ENCODE measurements at places on chromosomes 13 and 19.

DNA sequence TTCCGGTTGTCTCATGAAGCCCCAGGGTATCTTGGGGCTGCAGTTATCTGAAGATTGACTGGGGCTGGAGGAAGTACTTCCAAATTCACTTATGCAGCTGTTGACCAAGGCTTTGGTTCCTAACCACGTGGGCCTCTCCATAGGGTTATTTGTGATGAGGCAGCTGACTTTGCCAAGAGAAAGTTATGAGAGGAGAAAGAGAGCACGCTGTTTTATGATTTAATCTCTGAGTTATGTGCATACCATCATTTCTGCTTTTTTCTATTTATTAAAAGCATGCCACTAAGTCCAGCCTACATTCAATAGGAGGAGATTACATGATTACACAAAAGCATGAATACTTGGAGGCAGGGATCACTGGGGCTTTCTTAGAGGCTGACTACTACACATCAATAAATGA is 215.5 kb downstream of the NHLRC3 start:
- H3K27ac ChIP-seq = no peak overlapping the region
- H3K36me3 ChIP-seq = no peaks in the 10 kb centered on the region
- DNase-seq = no peak
- no peaks in the 10 kb centered on the region for H3K27me3 ChIP-seq

DNA sequence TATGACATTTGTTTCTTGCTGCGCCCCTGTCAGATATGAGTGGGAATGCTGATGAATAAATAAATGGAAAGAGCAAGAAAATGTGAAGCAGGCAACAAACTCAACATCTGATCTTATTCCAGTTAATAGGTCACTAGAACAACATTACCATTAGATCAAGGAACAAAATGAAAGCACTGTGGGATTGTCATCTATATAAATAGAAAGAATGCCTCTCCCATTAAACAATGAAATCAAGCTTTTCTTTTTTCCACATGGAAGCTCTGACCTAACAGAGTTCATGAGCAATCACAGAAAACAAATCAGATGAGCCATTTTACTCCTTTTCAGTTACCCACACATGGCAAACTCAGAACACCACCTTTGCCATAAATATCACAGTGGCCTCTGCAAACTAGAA is 354.8 kb downstream of the SUCLA2 start:
- DNase-seq = no peak
- H3K36me3 ChIP-seq = no peaks in the 10 kb centered on the region
- no peak overlapping the region for H3K27ac ChIP-seq
- H3K4me3 ChIP-seq = no peak overlapping the region
- H3K27me3 ChIP-seq = peaks cover 3% of the 10 kb centered on the region

DNA sequence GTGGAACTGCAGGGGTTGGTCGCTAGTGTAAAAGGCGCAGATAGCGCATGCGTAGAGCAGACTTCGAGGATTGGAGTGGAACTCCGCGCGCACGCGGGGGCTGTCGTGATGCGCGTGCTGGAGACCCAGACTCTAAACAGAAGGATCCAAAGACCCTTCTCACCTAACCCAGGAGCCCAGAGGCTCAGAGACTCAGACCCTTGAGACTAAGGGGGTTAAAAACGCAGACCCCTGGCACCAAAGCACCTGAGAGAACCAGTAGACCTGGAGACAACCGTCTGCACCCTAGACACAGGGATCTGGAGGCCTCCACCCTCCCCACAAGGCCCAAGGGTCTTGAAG is 567 bp upstream of the CTU1 start:
- DNase-seq = no peak
- H3K27ac ChIP-seq = peak overlapping the region; percentile 98
- peaks cover 7% of the 10 kb centered on the region for H3K27me3 ChIP-seq

DNA sequence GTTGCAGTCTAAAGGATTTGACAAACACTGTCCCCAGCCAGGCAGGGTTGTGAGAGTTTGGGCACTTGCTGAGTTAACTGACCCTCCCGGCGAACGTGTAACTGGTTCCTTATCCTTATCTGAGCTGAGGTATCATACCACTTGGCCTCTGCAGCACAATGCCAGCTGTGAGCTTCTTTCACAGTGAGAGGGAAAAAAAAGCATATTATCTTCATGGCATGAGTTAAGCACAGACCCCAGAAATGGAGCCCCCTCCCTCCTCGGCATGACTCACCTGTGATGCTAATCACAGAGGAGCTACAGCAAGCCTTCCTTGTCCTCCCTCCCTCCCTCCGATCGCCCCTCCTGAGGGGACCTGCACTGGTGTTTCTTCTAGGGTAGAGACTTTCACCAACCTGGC is 60.5 kb downstream of the EFNB2 start:
- peaks cover 6% of the 10 kb centered on the region for H3K27me3 ChIP-seq
- no peak overlapping the region for H3K27ac ChIP-seq
- H3K4me1 ChIP-seq = no peaks in the 10 kb centered on the region
- no peak overlapping the region for H3K4me3 ChIP-seq
- no peak for DNase-seq
- no peaks in the 10 kb centered on the region for H3K36me3 ChIP-seq

DNA sequence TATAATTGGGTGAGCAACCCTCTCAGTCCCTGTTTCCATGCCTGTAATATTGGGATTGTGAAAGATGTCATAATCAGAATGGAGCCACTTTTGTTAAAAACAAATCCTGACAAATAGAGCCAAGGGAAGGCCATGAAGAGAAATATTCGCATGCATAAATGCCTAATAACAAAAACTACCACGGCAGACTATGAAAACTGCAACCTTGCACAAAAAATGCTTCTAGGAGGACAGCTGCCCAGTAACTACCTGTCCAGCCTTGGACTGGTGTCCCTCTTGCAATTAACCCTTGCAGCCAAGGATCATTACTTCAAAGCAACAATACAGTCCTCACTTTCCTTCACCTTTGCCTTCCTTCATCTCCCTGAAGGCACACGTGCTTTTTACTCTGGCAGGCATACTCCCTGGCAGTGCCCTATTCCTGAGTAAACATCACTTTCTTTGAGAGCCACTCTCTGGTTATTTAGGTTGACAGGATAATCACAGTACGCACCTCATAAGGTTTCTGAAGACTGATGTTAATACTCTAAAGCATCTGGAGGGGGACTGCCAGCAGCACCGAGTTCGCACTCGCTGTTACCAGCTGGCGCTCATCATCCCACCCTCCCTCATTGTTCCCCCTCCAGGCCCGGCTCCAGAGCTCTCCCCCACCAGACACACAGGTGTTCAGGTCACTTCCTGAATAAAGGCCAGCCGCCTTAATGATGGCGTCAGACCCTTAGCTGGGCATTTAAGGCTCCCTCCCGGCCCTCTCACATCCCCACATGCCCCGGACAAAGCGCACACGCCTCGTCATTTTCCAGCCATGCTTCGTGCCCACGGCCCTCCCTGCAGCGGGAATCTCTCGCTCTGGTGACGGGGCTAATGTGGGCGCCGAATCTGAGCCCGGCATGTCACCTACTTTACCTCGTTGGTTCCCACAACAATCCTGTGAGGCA is 57.3 kb downstream of the CDADC1 start:
- peaks cover 9% of the 10 kb centered on the region for H3K36me3 ChIP-seq
- DNase-seq = no peak
- H3K27me3 ChIP-seq = peaks cover 2% of the 10 kb centered on the region

DNA sequence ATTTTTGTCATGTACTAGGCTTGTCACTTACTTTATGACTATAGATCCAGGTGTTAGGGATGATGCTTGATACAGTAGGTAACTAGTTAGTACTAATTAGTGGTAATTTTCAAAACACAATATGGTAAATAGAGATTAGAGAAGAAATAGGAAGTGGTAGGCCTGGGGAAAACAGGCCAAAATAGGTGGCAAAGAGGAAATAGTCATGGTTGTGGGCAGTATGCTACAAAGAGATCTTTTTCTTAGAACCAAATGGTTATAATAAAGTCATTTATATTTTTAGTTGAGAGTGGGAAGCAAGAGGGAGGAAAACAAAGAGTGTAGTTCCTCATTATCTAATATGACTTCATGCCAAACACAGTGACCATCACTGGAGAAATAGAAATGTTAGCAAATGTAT is 9.1 kb upstream of the VWA8 start:
- H3K27me3 ChIP-seq = no peaks in the 10 kb centered on the region
- H3K36me3 ChIP-seq = no peaks in the 10 kb centered on the region
- no peak overlapping the region for H3K27ac ChIP-seq
- peaks cover 6% of the 10 kb centered on the region for H3K4me1 ChIP-seq

- H3K27me3 ChIP-seq = peaks cover 2% of the 10 kb centered on the region
- peak overlapping the region; percentile 68 for H3K27ac ChIP-seq
- H3K36me3 ChIP-seq = peaks cover 13% of the 10 kb centered on the region
- H3K4me3 ChIP-seq = peak overlapping the region; percentile 17
- H3K4me1 ChIP-seq = peaks cover 52% of the 10 kb centered on the region
Observed at GRCh38 chr19:8212212-8212611, 3.0 kb downstream of the CERS4 start.

GRCh38 chr13:41762796-41763195 is 198.1 kb downstream of the VWA8 start:
- H3K4me3 ChIP-seq = no peak overlapping the region
- no peak for DNase-seq
- H3K4me1 ChIP-seq = peaks cover 5% of the 10 kb centered on the region
- H3K27me3 ChIP-seq = no peaks in the 10 kb centered on the region
- H3K27ac ChIP-seq = no peak overlapping the region
- H3K36me3 ChIP-seq = peaks cover 28% of the 10 kb centered on the region

DNA sequence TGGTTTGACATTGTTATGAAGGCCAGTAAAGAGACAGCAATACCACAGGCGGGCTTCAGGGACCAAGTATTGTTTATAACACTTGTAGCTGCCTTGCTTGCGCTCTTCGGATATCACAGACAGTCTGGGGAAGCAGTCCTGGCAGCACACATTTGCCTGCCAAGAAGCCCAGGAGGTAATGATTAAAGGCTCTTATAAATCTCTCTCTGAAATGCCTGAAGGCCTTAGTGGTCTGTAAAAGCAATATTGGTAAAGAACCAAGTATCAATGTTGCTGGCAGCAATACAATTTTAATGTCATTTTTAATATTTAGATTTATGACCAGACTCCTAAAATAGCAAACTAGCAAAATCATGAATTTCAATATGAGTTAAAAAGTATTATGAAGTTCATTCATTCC is 1312.4 kb downstream of the PCDH9 start:
- H3K27me3 ChIP-seq = no peaks in the 10 kb centered on the region
- no peak overlapping the region for H3K27ac ChIP-seq
- no peaks in the 10 kb centered on the region for H3K36me3 ChIP-seq

DNA sequence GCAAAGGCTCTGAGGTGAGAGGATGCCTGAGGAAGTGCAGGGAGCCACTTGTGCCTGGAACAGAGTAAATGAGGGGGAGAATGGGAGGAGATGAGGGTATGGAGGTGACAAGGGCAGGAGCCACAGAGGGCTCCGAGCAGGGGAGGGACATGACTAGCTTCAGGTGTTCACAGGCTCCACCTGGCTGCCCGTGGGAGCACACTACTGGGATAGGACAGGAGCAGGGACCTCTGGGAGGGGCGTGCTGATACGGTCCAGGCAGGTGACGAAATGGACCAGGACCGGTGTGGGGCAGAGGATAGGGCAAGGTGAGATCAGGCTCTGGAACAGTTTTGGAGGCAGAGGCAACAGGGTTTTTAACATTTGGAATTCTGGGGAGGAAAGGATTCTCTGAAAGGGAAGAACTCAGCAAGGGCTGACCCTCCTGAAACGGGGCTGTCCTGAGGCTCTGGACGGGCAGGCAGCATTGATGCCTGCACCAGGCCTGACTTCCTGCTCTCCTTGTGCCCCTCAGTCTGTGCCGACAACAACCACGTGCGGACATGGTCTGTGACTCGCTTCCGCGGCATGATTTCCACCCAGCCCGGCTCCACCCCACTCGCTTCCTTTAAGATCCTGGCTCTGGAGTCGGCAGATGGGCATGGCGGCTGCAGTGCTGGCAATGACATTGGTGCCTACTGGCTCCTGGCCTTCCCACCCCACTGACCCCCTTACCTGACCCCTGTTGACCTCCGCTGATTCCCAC is 11.6 kb downstream of the SHKBP1 start:
- no peak overlapping the region for H3K27ac ChIP-seq
- H3K27me3 ChIP-seq = peaks cover 2% of the 10 kb centered on the region
- peaks cover 32% of the 10 kb centered on the region for H3K36me3 ChIP-seq
- H3K4me3 ChIP-seq = no peak overlapping the region
- peaks cover 2% of the 10 kb centered on the region for H3K4me1 ChIP-seq
- no peak for DNase-seq

- no peak overlapping the region for H3K4me3 ChIP-seq
- H3K27ac ChIP-seq = no peak overlapping the region
- peaks cover 6% of the 10 kb centered on the region for H3K27me3 ChIP-seq
Observed at GRCh38 chr13:99922631-99923404, 48.7 kb downstream of the ZIC5 start.

DNA sequence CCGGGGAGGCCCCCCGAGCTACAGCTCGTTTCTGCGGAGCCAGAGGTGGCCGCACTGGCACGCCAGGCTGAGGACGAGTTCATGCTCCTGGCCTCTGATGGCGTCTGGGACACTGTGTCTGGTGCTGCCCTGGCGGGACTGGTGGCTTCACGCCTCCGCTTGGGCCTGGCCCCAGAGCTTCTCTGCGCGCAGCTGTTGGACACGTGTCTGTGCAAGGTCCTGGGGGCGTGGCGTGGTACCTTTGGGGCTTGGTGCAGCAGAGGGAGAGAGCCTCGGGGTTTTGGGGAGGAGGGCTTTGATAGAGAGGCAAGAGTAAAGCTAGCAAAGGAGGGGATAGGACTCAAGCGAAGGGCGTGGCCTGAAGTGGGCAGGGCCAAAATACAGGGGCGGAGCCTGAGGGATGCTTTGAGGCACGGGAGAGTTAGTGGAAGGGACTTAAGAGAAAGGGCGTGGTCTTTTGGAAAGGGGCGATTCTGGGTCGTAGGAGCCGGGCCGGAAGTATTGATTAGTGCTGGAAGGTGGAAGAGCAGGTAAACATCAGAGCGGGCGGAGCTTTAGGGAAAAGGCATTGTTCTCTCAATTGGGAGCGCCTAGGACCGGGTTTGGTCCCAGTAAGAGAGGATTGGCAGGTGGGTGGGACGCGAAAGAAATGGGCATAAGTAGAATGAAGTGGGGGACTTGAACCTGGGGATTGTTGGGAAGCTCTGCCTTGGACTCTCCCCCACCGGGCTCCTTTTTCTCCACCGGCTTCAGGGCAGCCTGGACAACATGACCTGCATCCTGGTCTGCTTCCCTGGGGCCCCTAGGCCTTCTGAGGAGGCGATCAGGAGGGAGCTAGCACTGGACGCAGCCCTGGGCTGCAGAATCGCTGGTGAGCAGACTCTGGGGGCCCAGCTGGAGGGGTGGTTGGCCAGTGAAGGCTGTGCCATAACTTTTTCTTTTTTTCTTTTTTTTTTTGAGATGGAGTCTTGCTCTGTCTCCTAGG is 1.2 kb downstream of the PPM1N start:
- H3K36me3 ChIP-seq = peaks cover 10% of the 10 kb centered on the region
- peaks cover 12% of the 10 kb centered on the region for H3K27me3 ChIP-seq
- H3K4me1 ChIP-seq = peaks cover 35% of the 10 kb centered on the region
- no peak overlapping the region for H3K27ac ChIP-seq
